ENCODE measurements at places on chromosomes 6 and 20.

DNA sequence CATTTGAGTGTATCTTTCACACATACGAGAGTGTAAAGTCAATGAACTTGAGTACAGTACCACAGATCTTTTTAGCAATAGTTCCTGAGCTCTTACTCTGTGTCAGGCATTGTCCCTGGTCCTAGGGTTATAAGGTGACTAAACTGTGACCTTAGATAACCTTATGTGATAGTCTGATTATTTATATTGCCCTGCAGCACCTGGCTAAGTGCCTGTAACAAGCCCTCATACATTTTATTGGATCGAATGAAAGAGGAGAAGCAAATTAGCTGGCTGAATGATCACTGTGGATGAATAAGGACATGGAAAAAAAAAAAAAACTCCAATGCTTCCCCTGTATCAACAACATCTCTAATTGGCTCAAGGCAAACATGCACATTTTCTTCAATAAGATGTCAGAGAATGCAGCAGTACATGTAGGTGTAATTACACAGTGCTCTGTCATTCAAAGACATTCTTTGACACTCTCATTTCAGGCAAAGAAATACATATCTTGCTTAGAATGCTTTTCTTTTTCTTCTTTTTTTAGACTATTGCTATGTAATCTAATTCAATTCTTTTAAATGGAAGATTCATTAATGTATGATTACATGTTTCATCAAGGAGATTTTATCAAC, 153.4 kb downstream of the PHACTR1 start:
- H3K36me3 ChIP-seq: no peaks in the 10 kb centered on the region
- DNase-seq: no peak
- no peaks in the 10 kb centered on the region for H3K4me1 ChIP-seq
- H3K27me3 ChIP-seq: peaks cover 16% of the 10 kb centered on the region

DNA sequence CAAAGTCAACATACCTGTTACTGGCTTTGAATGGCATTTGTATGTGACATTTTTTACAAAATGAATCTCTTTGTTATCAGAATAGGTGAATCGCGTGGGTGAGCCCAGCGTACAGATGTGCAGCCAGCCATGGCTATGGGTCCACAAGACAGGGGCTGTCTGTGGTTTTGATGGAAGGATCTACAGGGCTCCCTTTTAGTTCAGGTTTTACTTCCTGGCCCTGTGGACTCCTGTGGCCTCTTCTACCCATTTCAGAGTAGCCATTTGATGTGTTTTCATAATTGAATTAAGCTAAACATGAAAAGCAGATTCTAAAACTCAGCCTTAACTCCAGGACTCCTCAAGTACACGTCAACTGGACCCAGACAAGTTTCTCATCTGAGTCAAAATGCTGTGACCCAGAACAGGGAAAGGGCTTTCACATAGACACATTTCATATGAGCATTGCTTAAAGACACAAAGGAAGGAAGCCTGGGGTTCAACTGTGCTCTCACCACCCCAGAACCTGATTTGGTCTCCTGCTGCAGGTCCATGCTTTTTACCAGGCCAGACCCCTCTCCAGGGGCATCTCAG, 105.3 kb upstream of the NAA20 start:
- H3K4me3 ChIP-seq: no peak overlapping the region
- no peaks in the 10 kb centered on the region for H3K27me3 ChIP-seq
- peaks cover 30% of the 10 kb centered on the region for H3K4me1 ChIP-seq
- no peaks in the 10 kb centered on the region for H3K36me3 ChIP-seq

- peak; percentile 52 for DNase-seq
- no peak overlapping the region for H3K4me3 ChIP-seq
- H3K36me3 ChIP-seq: no peaks in the 10 kb centered on the region
- H3K27me3 ChIP-seq: no peaks in the 10 kb centered on the region
- no peak overlapping the region for H3K27ac ChIP-seq
These were observed 15.8 kb upstream of the PLCB1 start for GRCh38 chr20:8116067-8116811.

GRCh38 chr6:4812068-4812467, 35.9 kb downstream of the CDYL start:
- peak; percentile 92 for DNase-seq
- H3K27ac ChIP-seq: peak overlapping the region; percentile 95
- peaks cover 33% of the 10 kb centered on the region for H3K4me1 ChIP-seq
- no peaks in the 10 kb centered on the region for H3K36me3 ChIP-seq

DNA sequence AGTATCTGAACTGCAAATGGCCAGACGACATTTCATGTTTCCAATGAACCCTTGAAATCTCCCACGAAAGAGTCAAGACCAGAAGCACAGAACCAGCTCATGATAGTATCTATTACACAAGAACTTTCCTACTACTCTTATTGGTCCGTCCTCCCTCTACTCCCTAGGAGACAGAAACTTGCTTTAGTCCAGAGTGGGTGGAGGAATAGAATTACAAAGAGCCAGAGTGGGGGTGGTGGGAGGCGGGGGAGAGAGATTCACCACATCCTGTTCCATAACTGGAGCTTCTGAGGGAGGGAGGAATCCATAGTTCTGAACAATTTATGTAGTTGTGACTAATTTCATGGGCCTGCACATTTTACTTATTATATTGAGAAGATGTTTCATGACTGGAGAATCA, 18.5 kb upstream of the WFDC10A start:
- no peak overlapping the region for H3K4me3 ChIP-seq
- H3K27me3 ChIP-seq: no peaks in the 10 kb centered on the region
- no peaks in the 10 kb centered on the region for H3K4me1 ChIP-seq
- H3K36me3 ChIP-seq: no peaks in the 10 kb centered on the region
- no peak overlapping the region for H3K27ac ChIP-seq

GRCh38 chr6:55778705-55779104, 96.7 kb downstream of the BMP5 start:
- H3K27me3 ChIP-seq: no peaks in the 10 kb centered on the region
- H3K4me1 ChIP-seq: no peaks in the 10 kb centered on the region
- no peak overlapping the region for H3K27ac ChIP-seq

DNA sequence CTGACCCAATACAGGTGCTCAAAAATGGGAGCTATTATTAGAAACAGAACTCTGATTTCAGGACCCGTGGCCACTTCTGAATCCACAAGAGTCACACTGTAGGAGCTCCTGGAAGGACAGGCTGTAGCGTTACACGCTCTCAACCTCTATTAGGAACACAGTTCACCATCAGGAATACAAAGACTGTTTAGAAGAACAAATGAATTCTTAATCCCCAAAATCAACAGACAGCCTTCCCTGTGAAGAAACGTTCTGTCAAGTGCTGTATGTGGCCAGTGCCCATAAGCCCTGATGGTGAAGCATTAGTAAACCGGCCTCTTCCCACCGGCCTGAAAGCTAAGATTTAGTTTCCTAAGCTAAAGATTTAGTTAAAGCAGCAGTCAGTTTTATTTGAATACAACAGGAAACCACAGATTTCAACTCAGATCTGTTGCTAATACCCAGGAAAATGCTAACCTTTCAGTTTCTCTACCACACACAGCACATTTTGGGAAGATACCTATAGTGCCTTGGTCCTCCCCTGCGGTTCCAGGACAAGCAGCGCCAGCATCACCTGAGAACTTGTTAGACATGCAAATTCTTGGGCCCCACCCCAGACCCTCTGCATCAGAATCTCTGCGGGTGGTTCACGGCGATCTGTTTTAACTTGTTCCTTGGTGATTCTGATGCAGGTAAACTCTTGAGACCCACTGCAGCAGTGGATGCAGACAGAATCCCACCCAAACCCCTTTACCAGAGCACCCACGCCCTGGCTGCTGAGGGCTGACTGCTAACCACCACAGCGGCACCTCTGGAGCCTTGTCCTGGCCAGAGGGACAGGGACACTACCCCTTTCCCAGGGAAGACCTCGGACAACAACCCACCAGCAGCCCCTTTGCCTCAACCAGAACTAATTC, 33.4 kb downstream of the MTRES1 start:
- H3K4me1 ChIP-seq: no peaks in the 10 kb centered on the region
- no peak overlapping the region for H3K27ac ChIP-seq
- H3K27me3 ChIP-seq: no peaks in the 10 kb centered on the region
- H3K36me3 ChIP-seq: no peaks in the 10 kb centered on the region
- no peak overlapping the region for H3K4me3 ChIP-seq
- no peak for DNase-seq

DNA sequence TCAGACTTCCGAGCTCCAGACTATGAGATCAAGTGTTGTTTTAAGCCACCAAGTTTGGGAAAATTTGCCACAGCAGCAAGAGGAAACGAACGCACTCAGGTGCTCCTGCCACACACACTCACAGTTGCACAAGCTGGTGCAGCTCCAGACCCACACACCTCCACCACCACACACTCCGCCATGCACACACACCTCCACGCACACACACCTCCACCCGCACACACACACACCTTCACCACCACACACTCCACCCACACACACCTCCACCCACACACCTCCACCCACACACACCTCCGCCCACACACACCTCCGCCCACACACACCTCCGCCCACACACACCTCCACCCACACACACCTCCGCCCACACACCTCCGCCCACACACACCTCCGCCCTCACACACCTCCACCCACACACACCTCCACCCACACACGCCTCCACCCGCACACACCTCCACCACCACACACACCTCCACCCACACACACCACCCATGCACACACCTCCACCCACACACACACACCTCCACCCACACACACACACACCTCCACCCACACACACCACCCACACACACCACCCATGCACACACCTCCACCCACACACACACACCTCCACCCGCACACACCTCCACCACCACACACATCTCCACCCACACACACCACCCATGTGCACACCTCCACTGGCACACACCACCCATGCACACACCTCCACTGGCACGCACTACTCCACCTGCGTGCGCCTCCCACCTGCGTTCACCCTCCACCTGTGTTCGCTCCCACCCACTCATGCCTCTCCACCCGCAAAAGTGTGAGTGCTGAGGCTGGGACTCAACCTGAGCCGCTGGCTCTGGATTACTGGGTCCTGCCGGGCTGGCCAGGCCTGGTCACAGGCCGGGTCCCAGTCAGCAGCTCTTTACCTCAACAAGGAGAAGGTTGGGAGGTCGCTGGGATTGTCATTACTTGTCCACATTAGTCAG, 175.6 kb downstream of the BMP7 start:
- no peaks in the 10 kb centered on the region for H3K4me1 ChIP-seq
- no peak overlapping the region for H3K4me3 ChIP-seq
- H3K27me3 ChIP-seq: no peaks in the 10 kb centered on the region
- H3K36me3 ChIP-seq: no peaks in the 10 kb centered on the region

DNA sequence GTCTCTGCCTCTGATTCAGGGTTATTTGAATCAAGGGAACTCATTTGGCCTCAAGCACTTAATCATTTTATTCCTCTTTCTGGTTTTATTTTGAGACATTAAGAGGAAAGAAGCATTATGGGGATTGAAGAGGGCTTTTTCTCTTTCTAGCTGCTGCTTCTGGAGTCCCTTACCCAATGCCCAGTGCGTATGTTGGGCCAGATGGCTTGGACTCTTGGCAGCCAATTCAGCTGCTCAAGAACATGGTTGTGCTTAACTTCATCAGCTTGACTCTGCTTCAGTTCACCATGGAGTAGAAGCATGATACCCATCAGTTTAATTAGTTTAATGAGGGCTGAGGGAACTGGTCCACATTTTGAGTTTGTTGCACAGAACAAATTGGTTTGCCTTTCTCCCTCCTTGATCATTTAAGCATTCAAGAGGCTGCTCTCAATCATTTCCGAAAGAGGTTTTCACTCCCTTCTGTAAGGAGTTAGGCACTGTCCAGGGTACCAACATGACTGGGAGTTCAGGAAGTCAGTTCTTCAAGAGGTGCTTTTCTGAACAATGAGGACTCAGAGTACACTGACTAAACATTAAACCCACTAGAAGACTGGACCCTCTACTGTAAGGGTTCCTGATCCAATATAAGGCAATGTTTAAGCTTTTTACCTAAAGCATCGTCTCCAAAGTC, 14.6 kb downstream of the PDYN start:
- peaks cover 5% of the 10 kb centered on the region for H3K27me3 ChIP-seq
- H3K27ac ChIP-seq: no peak overlapping the region
- no peak overlapping the region for H3K4me3 ChIP-seq
- H3K36me3 ChIP-seq: no peaks in the 10 kb centered on the region

DNA sequence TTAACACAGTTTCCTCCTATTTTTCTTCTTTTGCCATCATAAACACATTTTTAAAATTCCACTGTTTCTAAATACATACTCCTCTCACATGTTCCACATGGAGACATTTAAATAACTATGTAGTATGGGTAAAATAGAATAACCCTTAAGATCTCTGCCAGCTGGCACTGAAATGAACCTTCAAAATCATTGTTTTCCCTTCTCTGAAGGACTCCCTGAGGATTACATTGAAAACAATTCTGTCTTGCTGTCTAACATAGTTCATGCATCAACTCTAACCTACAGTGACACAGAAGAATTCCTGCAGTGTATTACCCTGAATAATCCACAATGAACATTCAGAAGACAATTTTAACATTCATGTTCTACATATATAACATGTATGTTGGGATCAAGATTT, 1361.8 kb upstream of the CITED2 start:
- peak; percentile 48 for DNase-seq
- no peak overlapping the region for H3K27ac ChIP-seq
- H3K4me3 ChIP-seq: no peak overlapping the region
- H3K27me3 ChIP-seq: no peaks in the 10 kb centered on the region

- H3K27me3 ChIP-seq: no peaks in the 10 kb centered on the region
- H3K36me3 ChIP-seq: no peaks in the 10 kb centered on the region
- no peak for DNase-seq
- no peaks in the 10 kb centered on the region for H3K4me1 ChIP-seq
These were observed 28.0 kb downstream of the STX11 start for GRCh38 chr6:144178323-144178722.

GRCh38 chr20:36493051-36493800, 48.1 kb upstream of the MYL9 start:
- no peak overlapping the region for H3K4me3 ChIP-seq
- peaks cover 19% of the 10 kb centered on the region for H3K4me1 ChIP-seq
- no peak overlapping the region for H3K27ac ChIP-seq
- DNase-seq: peak; percentile 34
- H3K27me3 ChIP-seq: no peaks in the 10 kb centered on the region

- H3K27me3 ChIP-seq: no peaks in the 10 kb centered on the region
- peaks cover 30% of the 10 kb centered on the region for H3K4me1 ChIP-seq
- peak; percentile 56 for DNase-seq
- H3K27ac ChIP-seq: peak overlapping the region; percentile 27
These were observed 19.2 kb downstream of the JAG1 start for GRCh38 chr20:10654630-10655029.

- no peak overlapping the region for H3K4me3 ChIP-seq
- peak overlapping the region; percentile 98 for H3K27ac ChIP-seq
- peaks cover 9% of the 10 kb centered on the region for H3K36me3 ChIP-seq
- H3K4me1 ChIP-seq: peaks cover 73% of the 10 kb centered on the region
- DNase-seq: peak; percentile 96
These were observed 65.4 kb downstream of the ARHGAP18 start for GRCh38 chr6:129644567-129645015.

DNA sequence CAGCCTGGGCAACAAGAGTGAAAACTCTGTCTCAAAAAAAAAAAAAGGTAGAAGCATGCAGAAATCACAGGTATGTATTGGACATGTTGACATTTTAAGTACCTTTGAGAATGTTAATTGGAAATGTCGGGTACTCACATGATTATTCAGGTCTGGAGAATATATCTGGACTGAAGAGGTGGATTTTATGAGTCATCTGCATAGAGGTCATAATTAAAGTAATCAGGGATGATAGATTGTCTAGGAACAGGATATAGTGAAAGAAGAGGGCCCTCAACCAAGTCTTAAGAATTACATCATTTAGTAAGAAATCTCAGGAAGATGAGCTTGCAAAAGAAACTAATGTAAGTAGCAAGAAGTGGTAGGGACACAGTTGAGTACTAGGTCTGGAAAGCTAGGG, 212.5 kb downstream of the UTRN start:
- no peak for DNase-seq
- no peak overlapping the region for H3K27ac ChIP-seq
- no peak overlapping the region for H3K4me3 ChIP-seq
- peaks cover 8% of the 10 kb centered on the region for H3K36me3 ChIP-seq
- H3K4me1 ChIP-seq: peaks cover 4% of the 10 kb centered on the region
- no peaks in the 10 kb centered on the region for H3K27me3 ChIP-seq

All from endothelial cell of umbilical vein (primary cell).